ENCODE measurements at places on chromosomes 6 and 20.

GRCh38 chr6:159788276-159788675 is 1.1 kb downstream of the TCP1 start:
- peak; percentile 74 for DNase-seq

DNA sequence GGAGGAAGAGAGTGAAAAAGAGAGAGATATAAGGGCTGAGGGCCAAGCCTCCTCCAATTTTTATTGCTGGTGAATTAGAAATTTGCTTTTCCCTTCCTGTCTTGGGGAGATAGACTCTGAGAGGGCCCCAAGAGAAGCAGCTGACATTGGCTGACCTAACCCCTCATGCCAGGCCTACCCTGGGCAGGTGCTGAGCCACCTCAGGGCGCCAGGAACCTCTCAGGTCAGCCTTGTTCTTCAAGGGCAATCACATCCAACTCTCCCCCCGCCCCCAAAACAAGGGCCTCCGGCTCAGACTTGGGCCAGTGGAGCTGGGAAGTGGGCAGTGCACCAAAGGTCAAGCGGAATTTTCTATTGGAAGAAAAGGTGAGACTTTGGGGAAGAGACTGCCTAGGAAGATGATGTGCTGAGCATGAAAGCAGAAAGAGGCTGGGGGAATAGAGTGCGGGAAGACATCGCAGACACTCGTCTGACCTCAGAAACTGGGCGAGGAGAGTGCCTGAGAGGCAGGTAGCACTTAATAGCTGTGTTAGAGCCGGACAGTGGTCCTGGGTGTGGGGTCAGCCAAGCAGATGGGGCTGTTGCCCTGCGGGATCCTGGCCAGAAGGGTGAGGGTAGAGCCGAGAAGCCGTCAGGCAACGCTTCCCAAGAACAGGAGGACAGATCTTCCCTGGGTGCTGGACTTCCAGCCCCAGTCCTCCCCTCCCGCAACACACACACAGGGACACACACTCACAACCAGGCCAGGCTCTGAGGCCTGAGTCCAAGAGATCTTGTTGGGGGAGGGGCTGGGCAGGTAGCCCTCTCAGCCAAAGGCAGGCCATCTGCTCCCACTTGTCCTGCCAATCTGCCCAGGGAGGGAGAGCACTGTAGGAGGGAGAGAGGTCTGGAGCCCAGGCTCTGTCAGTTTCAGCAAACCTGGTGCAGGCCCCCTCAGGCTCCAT is 3.7 kb upstream of the FASTKD5 start:
- DNase-seq, result no peak

- DNase-seq, result no peak
These were observed 364.6 kb upstream of the SOX4 start for GRCh38 chr6:21228876-21229460.

GRCh38 chr20:19958219-19958618 is 58.9 kb upstream of the NAA20 start:
- DNase-seq, result no peak

GRCh38 chr6:44439270-44440045 is 52.0 kb downstream of the CDC5L start:
- DNase-seq, result no peak

- peak; percentile 24 for DNase-seq
These were observed 90.7 kb downstream of the TRERF1 start for GRCh38 chr6:42361036-42361435.

DNA sequence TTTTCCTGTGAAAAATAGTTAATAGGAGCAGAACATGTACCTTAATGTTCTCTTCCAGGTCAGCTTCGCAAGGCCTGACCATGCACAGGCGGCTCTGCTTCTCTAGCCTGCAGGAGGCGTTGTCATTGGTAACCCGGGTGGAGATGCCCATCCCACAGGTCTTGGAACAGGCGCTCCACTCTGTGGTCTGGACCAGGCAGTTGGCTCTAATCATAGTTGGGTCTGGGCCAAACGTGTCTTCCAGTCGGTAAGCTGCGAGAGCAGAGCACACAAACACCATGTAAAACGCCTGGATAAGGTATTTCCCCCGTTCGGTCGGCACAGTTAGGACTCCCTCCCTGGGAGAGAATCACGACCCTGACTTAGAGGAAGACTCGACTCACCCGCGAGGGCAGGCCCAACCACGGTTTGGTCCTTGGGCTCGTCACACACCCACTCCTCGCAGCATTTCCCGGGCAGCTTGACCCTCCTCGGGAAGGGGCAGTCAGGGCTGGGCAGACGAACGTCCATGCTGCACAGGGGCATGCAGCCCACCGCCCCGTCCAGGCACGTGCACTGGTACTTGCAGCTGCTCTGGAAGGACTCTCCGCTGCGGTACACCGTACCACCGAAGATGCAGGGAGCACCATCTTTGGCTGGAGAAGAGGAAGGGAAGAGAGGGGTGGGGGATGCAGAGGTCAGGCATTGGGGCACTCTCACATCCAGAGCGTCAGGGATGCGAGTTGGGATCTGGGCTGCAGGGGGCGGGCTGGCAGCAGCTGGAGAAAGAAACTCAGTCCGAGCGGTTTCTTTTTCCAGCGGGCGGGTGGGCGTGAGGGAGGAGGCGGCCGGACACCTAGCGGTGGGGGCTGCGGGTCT is 1.0 kb downstream of the CCN2 start:
- no peak for DNase-seq

GRCh38 chr6:87444362-87444761 is 28.4 kb upstream of the SLC35A1 start:
- no peak for DNase-seq

DNA sequence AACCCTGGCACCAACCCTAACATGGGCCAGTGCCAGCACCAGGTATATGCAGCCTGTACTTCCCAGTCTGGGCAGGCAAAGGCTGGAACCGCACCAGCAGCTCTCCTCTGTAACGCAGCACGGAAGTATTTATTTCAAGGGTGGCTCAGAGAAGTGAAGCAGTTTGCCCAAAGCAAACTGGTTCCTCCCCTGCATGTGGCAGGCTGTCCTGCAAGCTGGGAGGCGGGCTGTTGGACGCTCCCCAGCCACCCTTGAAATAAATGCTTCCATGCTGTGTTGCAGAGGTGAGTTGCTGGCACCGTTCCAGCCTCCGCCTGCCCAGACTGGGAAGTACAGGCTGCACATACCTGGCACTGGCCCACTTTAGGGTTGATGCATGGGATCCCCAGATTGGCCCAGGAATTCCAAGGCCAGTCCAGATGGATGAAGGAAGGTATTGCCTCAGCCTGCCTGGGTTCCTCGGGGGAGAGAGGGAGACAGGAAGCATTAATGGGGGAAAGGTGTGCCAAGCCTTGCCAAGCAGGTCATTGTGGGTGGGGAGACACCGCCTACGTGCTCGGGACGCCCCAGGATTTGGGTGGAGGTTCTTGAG is 49.8 kb downstream of the PPARD start:
- no peak for DNase-seq

DNA sequence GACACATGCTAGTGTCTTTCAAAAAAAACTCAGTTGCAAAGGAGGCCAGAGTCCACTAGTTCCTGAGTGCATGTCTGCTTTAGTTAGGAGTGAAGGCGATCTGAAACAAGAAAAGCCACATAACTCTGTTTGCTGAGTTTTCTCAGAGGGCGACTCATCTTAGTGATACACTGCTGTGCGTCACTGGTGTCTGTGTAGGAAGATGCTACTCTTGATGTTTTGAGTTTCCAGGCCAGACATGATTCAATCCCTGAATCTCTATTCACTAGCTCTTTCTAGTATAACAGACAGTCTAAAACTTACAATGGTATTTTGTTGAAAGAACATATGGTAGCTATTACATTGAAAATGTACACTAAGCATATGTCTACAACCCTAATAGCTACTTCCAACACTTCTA is 60.9 kb downstream of the GFRAL start:
- no peak for DNase-seq

DNA sequence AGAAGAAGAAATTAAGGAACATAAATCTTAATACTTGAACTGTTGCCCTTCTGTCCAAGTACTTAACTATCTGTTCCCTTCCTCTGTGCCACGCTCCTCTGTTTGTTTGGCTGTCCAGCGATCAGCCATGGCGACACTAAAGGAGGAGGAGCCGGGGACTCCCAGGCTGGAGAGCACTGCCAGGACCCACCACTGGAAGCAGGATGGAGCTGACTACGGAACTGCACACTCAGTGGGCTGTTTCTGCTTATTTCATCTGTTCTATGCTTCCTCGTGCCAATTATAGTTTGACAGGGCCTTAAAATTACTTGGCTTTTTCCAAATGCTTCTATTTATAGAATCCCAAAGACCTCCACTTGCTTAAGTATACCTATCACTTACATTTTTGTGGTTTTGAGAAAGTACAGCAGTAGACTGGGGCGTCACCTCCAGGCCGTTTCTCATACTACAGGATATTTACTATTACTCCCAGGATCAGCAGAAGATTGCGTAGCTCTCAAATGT is 17.1 kb downstream of the IRF4 start:
- no peak for DNase-seq

Data from activated effector memory CD4-positive, alpha-beta T cell treated with anti-CD3 and anti-CD28 coated beads, Interleukin-2, amount 50 U/mL, for 16 hours (primary cell).